Fibroblast of lung (primary cell): ENCODE measurements at places on chromosomes 7 and 10.

- H3K36me3 ChIP-seq = no peaks in the 10 kb centered on the region
- peaks cover 2% of the 10 kb centered on the region for H3K4me1 ChIP-seq
- H3K27ac ChIP-seq = no peak overlapping the region
These were observed 22.2 kb downstream of the TAS2R41 start for GRCh38 chr7:143499743-143500348.

DNA sequence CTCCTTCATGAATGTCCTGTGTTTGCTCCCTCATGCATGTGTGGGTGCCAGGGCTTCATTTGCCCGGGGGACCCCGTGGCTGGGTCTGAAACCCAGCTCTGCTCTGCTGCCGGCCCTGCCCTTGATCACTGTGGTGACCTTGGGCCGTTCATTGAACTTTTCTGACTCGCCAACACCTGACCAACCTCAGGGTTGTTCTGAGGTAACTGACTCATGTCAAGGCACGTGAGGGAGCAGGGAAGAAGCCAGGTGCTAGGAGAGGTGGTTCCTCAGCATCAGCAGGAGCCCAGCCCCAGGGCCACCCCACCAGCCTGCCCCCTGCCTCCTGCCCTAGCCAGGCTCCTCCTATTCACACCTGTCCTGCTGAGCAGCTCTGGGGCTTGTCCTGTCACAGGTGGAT is 47.9 kb downstream of the TBATA start:
- no peaks in the 10 kb centered on the region for H3K27me3 ChIP-seq
- H3K4me3 ChIP-seq = no peak overlapping the region
- no peaks in the 10 kb centered on the region for H3K36me3 ChIP-seq

- no peak overlapping the region for H3K4me3 ChIP-seq
- peaks cover 5% of the 10 kb centered on the region for H3K36me3 ChIP-seq
- H3K27me3 ChIP-seq = no peaks in the 10 kb centered on the region
- no peak for DNase-seq
These were observed 10.3 kb upstream of the ZC3HAV1L start for GRCh38 chr7:139046143-139046542.

DNA sequence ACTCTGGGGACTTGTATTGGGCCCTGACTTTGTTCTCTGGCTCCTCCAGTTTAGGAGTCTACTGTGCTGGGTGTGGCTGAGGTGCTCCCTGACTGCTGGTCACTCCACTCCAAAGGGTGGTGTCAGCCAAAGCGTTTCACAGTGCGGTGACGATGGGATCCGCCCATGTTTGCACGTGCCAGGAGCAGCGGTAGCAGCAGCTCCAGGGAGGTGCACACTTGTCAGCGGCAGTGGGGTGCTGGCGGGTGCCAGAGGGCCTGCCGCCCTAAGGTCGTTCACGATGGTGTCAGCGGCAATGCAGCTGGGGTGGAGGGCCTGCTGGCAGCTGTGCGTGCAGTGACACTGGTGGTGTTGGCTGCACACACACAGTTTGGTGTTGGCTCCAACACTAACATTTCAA is 268.5 kb upstream of the AKR1E2 start:
- H3K27ac ChIP-seq = no peak overlapping the region
- H3K4me3 ChIP-seq = no peak overlapping the region
- no peaks in the 10 kb centered on the region for H3K36me3 ChIP-seq
- DNase-seq = no peak

- DNase-seq = no peak
- no peaks in the 10 kb centered on the region for H3K27me3 ChIP-seq
- H3K4me1 ChIP-seq = no peaks in the 10 kb centered on the region
- no peak overlapping the region for H3K4me3 ChIP-seq
These were observed 61.7 kb downstream of the VIM start for GRCh38 chr10:17289763-17290162.

- H3K4me1 ChIP-seq = peaks cover 10% of the 10 kb centered on the region
- peaks cover 6% of the 10 kb centered on the region for H3K27me3 ChIP-seq
- no peak overlapping the region for H3K27ac ChIP-seq
- DNase-seq = no peak
These were observed 324.2 kb upstream of the ZMIZ1 start for GRCh38 chr10:78744491-78745090.

- DNase-seq = no peak
- H3K27me3 ChIP-seq = no peaks in the 10 kb centered on the region
- no peak overlapping the region for H3K4me3 ChIP-seq
- H3K36me3 ChIP-seq = no peaks in the 10 kb centered on the region
- no peak overlapping the region for H3K27ac ChIP-seq
These were observed 204.3 kb downstream of the RAPGEF5 start for GRCh38 chr7:22152690-22153089.

DNA sequence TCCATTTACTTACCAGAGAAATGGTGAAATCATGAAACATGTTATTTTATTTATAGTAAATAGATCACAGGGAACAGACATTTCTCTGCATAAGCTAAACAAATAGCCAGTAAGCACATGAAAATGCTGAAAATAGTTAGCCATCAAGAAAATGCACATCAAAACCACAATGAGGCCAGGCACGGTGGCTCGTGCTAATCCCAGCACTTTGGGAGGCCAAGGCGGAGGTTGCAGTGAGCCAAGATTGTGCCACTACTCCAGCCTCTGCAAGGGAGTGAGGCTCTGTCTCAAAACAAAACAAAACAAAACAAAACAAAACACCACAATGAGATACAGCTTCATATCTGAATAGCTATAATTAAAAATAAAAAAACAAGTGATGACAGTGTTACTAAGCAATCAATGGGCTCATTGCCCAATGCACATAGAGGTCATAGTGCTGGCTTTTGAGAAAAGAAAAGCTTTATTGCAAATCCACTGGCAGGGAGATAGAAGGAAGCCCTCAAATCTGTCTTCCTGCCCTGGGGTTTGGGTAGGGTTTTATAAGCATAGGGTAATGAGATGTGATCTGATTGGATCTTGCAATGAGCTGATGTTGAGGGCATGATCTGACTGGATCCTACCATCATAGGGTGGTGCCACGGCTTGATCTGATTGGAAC is 16.2 kb downstream of the CSTF2T start:
- no peaks in the 10 kb centered on the region for H3K27me3 ChIP-seq
- no peaks in the 10 kb centered on the region for H3K36me3 ChIP-seq
- peak; percentile 83 for DNase-seq
- no peak overlapping the region for H3K27ac ChIP-seq
- no peaks in the 10 kb centered on the region for H3K4me1 ChIP-seq

GRCh38 chr10:5142199-5142598 is 42.8 kb downstream of the AKR1C8 start:
- H3K4me3 ChIP-seq = no peak overlapping the region
- H3K27me3 ChIP-seq = no peaks in the 10 kb centered on the region
- no peaks in the 10 kb centered on the region for H3K4me1 ChIP-seq
- DNase-seq = no peak

GRCh38 chr7:100546129-100546925 is 7.3 kb downstream of the AGFG2 start:
- H3K27ac ChIP-seq = peak overlapping the region; percentile 60
- H3K4me3 ChIP-seq = no peak overlapping the region

- H3K27ac ChIP-seq = no peak overlapping the region
- no peaks in the 10 kb centered on the region for H3K4me1 ChIP-seq
- H3K36me3 ChIP-seq = no peaks in the 10 kb centered on the region
- no peaks in the 10 kb centered on the region for H3K27me3 ChIP-seq
- H3K4me3 ChIP-seq = no peak overlapping the region
These were observed 36.6 kb upstream of the PRKAR2B start for GRCh38 chr7:107007892-107008287.
